ENCODE measurements at places on chromosomes 2 and 18.

DNA sequence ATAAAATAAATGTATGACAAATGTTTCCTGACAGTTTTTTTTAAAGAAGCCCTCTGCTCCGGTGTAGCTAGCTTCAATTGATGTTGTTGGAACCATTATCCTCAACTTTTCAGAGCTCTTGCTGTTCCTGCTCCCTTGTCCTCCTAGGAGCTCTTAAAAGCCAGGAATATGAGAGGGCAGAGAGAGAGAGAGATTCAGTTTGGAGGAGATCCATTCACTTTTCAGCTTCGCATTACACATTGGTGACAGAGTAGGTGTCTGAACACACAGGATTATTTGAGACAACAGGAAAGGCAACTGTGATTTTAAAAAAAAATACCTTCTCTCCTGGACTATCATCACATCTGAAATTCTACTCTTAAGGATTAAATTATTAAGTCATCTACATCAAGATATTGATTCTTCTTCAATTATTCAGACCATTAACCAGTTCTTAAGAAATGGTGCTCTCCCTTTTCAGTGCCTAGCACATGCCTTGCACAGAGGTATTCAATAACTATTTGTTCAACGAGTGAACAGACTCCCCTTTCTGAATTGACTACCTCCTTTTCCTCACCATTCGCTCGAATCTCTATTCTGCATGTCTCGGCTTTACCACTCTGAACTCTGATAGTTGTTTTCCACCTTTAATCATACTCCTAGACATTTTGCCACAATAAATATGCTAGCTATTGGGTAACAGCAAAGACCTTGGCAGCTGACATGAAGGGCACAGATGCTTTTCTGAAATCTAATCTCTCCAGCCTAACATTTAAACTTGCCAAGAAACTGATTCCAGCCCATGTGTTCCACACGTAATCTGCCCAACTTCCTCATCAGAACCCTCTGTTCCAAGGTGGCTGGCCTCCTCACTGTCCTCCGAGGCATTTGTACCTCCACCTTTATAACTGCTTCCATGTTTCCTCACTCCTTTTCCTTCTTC, 28.6 kb upstream of the SLC35F5 start:
- DNase-seq, result no peak

DNA sequence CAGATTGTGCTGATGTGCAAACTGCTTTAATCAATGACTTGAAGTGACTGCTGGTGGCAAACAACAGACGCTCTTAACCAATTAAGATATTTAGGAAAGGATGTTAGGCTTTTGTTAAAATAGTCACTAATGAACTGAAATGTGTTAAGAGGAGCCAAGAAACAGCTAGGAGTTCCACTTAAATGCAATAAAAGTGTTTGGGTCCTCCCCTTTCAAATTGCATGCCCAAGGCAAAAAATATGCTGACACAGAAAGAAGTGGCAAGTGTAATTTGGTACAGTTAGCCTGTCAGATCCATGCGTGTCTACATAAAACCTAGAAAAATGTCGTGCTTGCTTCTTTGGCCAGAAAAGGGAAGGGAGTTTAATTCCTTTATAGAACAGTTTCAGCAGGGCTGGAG, 61.9 kb downstream of the XRCC5 start:
- DNase-seq, result no peak

DNA sequence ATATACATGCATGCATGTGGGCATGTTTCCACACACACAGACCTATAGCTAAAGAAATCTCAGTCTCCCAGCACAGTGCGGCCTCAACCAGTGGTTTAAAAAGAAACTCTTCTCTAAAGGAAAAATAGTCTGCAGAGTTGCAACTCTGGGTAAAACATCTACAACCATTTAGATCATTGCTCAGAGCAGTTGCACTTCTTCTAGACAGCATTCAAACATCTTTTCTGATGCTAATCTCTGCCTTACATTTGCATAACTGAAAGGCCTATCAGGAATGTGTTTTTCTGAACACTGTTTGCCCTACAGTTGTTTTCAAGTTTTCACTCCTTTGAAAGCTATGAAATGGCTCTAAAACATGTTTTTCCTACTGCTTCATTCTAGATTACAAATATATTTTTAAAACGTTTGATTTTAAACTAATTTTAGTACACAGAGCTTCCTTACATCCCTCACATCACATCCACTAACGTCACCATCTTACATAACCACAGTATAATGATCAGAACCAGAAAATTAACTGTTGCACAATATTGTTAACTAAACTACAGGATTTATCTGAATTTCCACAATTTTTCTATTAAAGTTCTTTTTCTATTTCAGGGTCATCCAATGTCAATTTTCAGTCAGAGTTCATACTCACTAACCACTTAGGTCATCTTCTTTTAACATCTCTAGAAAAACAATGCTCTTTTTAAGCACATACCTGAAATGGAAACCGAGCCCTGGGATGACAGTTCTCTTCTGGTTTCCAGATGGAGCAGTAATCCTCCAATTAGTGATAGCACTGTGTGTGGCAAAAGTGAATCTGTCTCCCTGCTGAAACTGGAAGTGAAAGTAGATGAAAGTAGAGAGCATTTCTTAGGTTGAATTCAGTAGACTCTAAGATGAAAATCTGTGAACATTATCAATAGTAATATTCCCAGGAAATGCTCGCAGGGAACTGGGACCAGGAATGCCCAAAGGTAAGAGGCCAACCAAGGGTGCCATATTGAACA, 501.6 kb upstream of the GCFC2 start:
- DNase-seq, result no peak

- DNase-seq, result no peak
Observed at GRCh38 chr2:56522605-56523089, 338.9 kb downstream of the CCDC85A start.

GRCh38 chr18:27608742-27609141, 423.6 kb upstream of the CHST9 start:
- no peak for DNase-seq

GRCh38 chr2:159456500-159457426, 159.6 kb downstream of the BAZ2B start:
- DNase-seq, result no peak

GRCh38 chr18:63545000-63545399, 2.8 kb downstream of the SERPINB12 start:
- no peak for DNase-seq

DNA sequence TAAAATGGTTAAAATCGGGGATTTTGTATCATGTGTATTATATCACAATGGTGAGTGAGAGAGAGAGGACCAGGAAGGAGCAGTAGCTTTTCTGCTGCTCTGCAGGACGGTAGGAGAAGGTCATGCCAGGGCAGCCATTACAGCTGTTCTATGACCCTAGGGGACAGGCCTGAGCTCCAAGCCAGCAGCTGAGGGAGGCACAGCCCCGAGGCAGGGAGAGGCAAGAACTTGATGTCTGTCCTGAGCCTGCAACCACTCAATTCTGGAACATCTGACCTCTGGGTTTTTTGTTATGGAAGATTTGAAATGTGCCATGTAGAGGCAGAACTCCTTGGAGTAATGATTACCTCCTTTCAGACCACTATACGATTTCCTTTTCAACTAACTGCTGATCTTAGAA, 135.8 kb upstream of the SH3BP4 start:
- DNase-seq, result no peak

- no peak for DNase-seq
Observed at GRCh38 chr2:96579422-96579821, 42.9 kb downstream of the ARID5A start.

- DNase-seq, result no peak
Observed at GRCh38 chr18:57211412-57211750, 64.5 kb downstream of the BOD1L2 start.

GRCh38 chr2:160334028-160334741, 134.1 kb upstream of the ITGB6 start:
- DNase-seq, result no peak

- no peak for DNase-seq
Observed at GRCh38 chr2:95050385-95051300, 25.1 kb downstream of the MAL start.

- no peak for DNase-seq
Observed at GRCh38 chr2:167451496-167452289, 563.4 kb downstream of the XIRP2 start.

- no peak for DNase-seq
Observed at GRCh38 chr2:189772212-189772611, 9.6 kb upstream of the OSGEPL1 start.

DNA sequence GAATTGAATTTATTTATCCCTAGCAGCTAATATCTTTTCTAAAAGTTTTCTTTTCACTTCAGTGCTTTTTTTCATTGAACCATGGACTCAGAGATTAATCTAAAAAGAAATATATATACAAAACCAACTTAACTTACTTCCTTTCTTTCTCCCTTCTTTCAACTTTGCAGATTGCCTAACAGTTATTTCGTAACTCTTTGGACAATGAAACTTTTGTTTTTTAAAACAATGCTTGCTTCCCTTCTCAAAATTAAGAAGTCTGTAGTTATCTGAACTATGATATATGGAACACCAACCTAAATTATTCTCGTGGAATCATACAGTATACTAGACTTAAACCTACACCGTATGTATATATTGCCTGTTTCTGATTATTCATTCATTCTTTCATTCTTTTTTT, 62.9 kb downstream of the MIB1 start:
- no peak for DNase-seq

DNA sequence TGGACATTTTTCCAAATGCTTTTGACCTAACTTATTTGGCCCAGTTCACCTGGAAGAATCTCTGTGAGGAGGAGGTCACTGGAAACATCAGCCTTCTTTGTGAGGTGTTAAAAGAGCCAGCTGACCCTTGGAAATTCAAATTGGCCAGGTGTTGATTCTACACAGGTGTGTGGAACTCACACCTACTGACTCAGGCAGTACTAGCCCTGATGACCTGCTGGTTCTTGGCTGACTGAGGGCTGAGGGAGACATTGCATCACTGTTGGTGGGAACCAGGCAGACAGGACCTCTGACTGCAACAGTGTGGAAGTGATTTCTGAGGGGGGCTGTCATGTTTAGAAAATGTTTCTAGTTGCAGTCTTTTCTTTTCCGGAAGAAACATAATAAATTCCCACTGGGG, 242.2 kb upstream of the LRRTM1 start:
- no peak for DNase-seq

DNA sequence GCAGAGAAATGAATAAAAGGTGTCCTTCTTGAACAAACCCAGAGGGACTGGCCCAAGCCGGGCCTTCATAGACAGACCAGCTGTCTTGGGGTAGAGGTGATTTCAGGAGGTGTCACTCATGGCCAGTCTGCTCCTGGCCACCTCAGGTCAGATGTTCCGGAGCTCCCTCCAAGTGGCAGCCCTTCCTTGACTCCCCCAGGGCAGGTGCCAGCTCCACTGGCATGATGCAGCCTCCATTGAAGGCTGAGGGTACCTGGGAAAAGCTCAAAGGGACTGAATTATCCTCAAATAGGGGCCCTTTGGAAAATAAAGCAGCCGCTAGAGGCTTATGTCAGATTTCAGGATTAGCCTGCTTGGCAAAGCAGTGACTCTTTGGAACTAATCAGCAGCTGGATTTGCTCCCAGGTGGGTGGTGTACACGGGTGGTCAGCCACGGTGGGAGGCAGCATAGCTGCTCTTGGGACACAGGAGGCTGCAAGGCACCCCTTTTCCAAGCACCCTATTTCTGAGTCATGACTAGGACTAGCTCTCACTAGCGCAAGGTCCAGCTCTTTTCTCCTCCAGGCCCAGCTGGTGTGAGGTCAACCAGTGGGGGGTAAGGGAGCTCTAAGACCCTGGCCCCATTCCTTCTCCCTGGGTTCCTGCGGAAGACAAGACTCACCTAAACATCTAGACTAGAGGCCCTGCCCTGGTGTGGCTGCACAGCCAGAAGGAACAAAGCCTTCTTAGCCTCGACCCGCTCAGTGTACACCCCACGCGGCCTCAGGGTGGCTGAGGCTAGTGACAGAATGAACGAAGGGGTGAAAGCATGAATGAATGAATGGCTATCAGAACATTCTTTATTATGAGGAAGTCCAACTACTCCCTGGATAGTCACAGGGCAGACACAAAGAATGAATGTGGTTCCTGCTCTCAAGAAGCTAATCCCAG, 29.3 kb downstream of the HS1BP3 start:
- no peak for DNase-seq

- DNase-seq, result peak; percentile 79
Observed at GRCh38 chr2:219576505-219577388, 4.6 kb downstream of the INHA start.

DNA sequence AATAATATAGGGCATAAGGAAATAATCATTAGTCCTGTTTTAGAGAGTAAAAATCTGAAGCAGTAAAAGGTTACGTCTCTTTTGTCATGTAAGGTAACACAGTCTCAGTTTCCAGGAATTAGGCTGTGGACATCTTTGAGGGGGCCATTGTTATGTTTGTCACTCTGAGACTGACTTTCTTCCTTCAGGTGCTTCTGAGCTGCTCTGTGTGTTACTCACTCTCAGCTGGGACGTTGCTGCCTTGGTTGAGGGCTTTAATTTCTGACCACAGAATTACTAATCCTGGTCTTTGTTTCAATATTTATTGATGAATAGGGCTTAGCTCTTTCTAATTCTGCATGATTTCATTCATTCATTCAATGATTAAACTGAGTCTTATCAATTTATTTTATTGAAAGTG, 55.9 kb upstream of the SLC38A11 start:
- no peak for DNase-seq

- no peak for DNase-seq
Observed at GRCh38 chr2:29698216-29698615, 223.2 kb downstream of the ALK start.

- DNase-seq, result no peak
Observed at GRCh38 chr2:203600286-203600685, 65.2 kb upstream of the RAPH1 start.

Measured in retina (tissue), 1 donor.